ENCODE measurements at places on chromosomes 7 and 10. TPM values are rescaled to one million over a fixed set of nuclear protein-coding genes. Genes with fewer than 3 reads are reported as not detected.

DNA sequence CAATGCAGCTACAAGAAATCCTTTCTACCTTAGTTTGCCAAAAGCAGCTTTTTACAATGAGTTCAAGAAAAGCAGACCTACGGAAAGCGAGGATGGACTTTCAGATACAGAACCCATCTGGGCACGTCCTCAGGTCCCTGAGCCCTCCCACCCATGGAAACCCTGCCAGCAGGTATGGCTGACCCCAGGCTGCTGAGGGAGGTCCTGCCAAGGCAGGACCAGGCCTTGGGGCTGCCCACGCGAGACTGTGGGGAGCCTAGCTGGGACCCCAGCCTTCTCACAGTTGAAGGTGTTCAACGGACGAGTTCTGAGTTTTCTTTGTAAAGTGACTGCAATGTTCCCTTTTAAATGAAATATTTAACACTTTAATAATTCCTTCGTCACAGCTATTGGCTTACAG lies 245.0 kb downstream of the MGMT start:
- DNase-seq, result no peak

- no peak for DNase-seq
Measured at GRCh38 chr7:25726781-25727311, 425.2 kb upstream of the NFE2L3 start.

- DNase-seq, result no peak
Measured at GRCh38 chr7:138338361-138338760, 121.7 kb upstream of the TRIM24 start.

DNA sequence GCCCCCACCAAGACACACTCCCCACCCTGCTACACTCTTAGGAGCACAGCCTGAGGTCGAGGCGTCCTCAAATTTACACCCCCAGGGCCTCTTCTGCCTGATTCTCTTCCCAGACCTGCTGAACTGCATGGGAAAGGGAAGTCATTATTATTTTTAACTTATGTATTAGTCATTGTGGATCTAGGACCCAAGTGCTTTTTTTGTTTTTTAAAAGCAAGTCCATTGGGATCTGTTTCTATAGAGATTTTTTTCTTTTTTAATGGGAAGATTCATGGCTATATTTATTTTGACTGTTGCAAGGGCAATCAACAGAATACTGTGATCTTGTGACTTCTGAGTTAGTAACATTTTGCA lies 203.8 kb downstream of the ZMYND11 start:
- DNase-seq, result no peak

DNA sequence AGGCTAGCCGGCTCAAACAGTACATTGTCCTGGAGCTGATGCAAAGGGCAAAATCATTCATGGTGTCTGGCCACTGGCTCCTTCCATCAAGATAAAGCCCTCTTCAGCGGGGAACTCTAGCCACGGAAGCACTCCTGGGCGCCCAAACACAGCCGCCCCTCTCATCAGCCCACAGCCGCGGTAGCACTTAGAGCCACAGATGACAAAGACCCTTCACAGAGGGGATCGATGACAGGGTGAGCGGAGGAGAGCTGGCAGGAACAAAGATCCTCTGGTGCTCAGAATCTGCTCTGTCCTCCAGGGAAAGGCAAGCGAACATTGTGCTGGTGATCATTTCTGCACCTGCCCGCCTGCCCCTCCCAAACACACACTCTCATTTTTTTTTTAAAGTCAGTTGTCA lies 222.2 kb upstream of the NRP1 start:
- DNase-seq, result no peak

- DNase-seq, result no peak
Measured at GRCh38 chr7:54995610-54996363, 23.0 kb upstream of the EGFR start.

Gene CLCN1
- total RNA-seq, result 0.79 TPM

Gene ADCK2
- 25.1 TPM for total RNA-seq

Gene MUC12
- total RNA-seq, result not detected
